Stimulated activated CD8-positive, alpha-beta memory T cell treated with anti-CD3 and anti-CD28 coated beads, Interleukin-4, amount 100 ng/mL, for 1 hour (primary cell): ENCODE measurements at places on chromosomes 7 and 10.

GRCh38 chr10:109616359-109616980 lies 306.8 kb downstream of the XPNPEP1 start:
- no peak for DNase-seq

DNA sequence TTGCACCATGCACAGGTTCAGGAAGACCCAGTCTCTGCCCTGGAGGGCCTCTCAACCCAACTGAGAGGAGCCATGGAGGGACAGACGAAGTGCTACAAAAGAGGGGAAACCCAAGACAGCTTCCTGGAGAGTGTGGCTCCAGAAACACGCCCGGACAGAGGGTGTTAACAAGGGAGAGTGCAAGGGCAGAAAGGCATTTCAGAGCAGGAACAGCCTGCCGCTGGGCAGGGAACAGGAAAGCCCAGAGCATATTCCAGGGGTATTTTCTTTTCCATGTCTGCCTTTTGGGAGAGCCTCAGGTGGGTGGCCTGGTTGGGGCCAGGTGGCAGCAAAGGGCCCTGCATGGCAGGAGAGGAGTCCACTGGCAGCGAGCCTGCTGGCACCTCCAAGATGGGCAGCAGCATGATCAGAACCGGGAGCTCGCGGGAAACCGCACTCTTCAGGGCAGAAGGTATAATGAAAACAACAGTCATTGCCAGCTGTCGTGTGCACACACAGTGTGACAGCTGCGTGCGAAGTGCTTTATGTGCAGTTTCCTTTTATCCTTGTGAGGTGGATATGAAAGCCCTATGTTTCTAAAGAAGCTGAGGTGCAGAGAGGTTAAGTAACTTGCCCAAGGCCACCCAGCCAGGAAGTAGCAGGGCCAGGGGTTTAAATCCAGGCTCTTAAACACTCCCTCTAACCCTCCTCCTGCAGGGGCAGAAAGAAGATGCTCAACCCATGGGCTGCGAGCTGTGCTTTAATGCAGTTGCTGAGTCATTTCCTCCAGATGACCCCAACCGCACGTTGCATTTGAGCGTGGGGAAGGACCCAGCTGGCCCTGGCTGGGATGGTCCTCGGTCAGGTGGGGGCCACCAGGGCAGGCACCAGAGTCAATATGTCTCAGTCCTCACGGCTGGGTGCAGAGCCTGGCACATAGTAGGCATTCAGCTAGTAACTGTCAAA lies 128.6 kb downstream of the OAT start:
- DNase-seq = no peak

DNA sequence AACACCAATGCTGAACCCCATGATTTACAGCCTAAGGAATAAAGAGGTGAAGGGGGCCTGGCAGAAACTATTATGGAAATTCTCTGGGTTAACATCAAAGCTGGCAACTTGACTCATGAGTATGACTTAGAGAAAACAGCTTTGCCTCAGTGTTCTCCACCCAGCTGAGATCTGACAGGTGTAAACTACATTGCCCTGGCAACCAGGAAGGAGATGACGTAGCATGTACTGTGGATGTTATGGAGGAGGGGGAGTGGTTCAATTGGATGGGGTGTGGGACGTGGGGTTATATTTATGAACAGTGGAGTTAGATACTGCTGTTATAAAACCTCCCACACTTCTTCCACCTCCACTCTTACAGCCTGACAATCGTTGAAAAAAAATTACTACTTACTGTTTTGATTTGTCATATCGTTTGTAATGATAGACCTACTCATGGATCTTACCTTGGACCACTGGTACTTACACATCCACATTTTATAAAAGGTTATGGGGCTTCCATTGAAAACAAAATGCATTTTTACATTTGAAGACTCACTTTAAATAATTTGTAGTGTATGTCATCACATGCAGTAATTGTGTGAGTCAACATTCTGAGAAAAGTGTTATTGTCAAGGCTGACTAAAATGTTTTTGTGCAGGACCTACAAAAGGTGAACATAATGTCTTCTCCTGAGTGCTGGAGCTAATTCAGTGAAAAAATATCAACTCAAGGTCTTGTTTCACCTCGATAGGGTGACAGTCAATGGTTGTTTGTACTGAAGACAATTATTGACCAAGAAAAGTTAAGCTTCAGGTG lies 6.4 kb downstream of the OR2F1 start:
- no peak for DNase-seq

- no peak for DNase-seq
Measured at GRCh38 chr10:97726636-97727178, 10.2 kb upstream of the ZFYVE27 start.

GRCh38 chr7:40839881-40840280 lies 705.1 kb downstream of the SUGCT start:
- no peak for DNase-seq

- DNase-seq = no peak
Measured at GRCh38 chr7:20279979-20280378, 50.7 kb upstream of the ITGB8 start.

GRCh38 chr10:97030894-97031293 lies 154.9 kb downstream of the SLIT1 start:
- no peak for DNase-seq
